ENCODE measurements at places on chromosomes 3 and 15.

- no peak for DNase-seq
Measured at GRCh38 chr15:60673918-60674558, 195.1 kb upstream of the ICE2 start.

GRCh38 chr3:138297059-138297607, 32.5 kb downstream of the NME9 start:
- no peak for DNase-seq

DNA sequence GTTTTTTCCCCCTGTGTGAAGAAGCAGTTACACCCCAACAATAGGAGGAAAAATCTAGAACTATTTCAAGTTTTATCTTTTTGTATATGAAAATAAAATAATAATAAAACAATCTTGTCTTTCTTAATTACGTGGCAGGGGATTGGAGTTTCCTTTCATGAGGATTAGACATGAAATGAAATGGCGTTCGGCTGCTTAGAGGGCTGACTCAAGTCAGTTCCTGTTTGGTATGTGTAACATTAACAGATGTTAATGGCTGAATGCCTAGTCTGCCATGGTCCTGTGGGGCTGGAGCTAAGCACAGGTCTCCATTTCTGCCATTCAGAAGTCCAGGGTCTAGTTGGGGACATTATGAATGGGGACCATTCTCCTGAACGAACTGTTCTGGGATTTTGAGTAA, 3.1 kb upstream of the EXOG start:
- no peak for DNase-seq

GRCh38 chr3:172221547-172221946, 182.2 kb downstream of the FNDC3B start:
- no peak for DNase-seq

GRCh38 chr3:143070977-143071551, 48.5 kb upstream of the CHST2 start:
- no peak for DNase-seq

- DNase-seq: no peak
Measured at GRCh38 chr3:118842147-118842863, 192.3 kb downstream of the IGSF11 start.

- DNase-seq: no peak
Measured at GRCh38 chr3:197507081-197507480, 48.7 kb downstream of the BDH1 start.

DNA sequence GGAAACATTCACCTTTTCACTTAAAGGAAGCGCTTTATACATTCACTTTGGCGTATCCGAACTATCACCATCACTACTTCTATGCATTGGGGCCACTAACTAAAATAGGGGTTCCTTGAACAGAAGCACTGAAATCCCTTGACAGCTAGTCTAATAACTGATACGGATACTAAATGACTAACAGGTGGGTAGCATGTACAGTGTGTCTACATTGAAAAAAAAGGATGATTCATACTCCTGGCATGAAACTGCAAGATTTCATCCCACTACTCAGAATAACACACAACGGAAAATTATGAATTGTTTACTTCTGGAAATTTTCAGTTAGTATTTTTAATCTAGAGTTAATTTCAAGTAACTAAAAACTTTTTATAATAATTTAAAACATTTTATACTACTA, 96.7 kb downstream of the SMARCC1 start:
- no peak for DNase-seq

DNA sequence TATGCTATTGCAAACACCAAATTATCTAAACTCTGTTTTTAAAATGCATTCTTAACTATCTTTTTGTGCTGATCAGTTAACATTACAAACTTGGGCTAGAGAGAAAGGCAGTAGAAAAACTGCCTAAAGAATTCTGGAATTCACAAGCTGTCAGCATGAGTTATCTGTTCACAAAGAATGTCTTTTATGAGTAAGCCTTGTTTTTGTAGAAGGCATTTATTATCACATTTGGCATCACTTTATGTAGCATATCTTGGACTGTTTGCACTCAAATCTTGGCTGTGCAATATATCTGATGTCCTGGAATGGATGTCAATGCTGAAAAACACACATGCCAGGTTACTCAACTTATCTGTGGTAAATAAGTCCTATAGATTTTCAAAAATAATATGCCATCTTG, 15.5 kb upstream of the BCHE start:
- no peak for DNase-seq

- DNase-seq: peak; percentile 10
Measured at GRCh38 chr3:139388821-139389551, 461 bp downstream of the COPB2 start.

- no peak for DNase-seq
Measured at GRCh38 chr3:181555681-181556080, 156.0 kb upstream of the SOX2 start.

DNA sequence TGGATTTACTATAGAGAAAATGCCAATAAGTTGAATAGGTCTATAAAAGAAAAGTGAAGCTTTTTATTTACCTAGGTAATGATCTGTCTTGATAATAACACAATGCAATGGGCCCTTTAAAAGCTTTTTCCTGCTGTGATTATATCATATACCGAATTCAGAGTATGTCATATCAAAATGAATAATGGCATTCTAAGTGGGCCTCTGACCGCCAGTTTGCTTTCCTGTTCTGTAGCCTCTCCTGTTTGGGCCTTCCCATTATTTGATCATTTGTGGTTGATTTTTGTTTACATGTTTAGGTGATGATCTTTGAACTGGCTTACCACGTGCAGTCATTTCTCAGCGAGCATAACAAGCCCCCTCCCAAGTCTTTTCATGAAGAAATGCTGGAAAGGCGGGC, 14.9 kb downstream of the EIF2AK4 start:
- DNase-seq: no peak

DNA sequence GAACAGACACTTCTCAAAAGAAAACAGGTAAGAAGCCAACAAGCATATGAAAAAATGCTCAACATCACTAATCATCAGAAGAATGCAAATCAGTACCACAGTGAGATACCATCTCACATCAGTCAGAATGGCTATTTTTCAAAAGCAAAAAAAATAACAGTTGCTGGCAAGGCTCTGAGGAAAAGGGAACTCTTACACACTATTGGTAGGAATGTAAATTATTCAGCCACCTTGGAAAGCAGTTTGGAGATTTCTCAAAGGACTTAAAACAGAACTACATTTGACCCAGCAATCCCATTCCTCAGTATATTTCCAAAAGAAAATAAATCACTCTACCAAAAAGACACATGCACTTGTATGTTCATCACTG, 95.6 kb downstream of the APBA2 start:
- DNase-seq: no peak

GRCh38 chr3:58646503-58646902, 20.1 kb downstream of the FAM3D start:
- no peak for DNase-seq

DNA sequence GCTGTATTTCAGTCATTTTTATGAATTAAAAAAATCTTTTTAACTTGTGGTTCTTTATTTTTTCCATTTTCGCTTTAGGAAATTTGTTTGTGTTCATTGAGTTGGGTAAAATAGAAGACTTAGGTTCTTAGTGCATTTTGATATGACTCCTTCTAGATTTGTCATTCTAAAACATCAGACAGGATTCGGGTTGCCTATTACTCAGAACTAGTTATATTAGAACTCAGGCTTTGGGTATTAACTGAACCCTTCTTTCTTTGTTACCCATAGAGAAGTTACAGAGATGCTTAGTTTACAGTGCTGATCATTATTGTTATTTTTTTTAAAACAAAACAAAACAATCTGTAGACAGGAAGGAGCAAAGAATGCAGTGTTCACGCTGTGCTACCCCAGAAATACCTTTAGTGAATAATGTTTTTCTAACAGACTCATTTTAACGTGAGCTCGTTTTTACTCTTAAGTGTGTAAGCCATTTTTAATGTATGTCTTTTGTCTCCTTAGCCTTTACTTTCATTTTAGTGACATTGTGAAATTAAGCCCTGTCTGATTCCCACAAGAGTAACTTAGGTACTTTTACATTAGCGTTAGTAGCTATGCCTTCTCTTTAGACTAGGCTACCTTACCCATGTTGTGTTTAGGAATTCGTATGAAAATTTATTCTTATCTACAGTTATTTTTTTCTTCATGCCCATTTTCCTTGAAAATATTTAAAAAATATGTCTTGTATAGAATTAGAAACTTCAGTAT, 53.4 kb downstream of the CMC1 start:
- no peak for DNase-seq

- no peak for DNase-seq
Measured at GRCh38 chr3:133274477-133274876, 125.4 kb upstream of the BFSP2 start.

- no peak for DNase-seq
Measured at GRCh38 chr3:47410417-47410720, 29.5 kb downstream of the PTPN23 start.

DNA sequence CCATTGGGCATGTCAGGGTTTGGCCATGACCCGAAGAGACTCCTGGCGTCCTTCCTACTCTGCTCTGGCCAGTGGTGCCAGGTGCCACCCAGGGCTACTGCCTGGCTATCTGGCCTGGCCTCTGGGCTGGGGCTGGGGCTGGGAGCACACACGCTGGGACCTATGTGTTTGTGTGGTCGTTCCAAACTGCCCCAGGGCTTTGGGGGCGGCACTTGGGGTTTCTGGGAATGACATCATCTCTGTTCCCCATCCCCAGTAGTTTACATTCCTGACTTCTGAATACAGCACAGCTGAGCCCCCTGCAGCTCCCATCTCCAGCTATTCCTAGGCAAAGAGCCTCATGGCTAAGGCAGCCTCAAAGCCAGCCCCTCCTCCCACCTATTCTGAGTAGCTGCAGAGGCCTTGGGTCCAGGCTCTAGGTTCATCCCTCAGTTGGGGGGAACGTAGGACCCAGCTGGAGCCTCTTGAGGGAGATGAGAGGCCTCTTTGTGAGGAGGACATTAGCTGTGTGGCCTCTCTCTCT, 24.3 kb downstream of the PLEKHO2 start:
- DNase-seq: no peak

- no peak for DNase-seq
Measured at GRCh38 chr3:74074700-74075099, 450.0 kb upstream of the PDZRN3 start.

- no peak for DNase-seq
Measured at GRCh38 chr15:40978141-40978540, 24.9 kb downstream of the CHAC1 start.

GRCh38 chr3:170436697-170437096, 18.0 kb downstream of the CLDN11 start:
- DNase-seq: no peak

- no peak for DNase-seq
Measured at GRCh38 chr3:107211608-107212007, 165.6 kb upstream of the CCDC54 start.

DNA sequence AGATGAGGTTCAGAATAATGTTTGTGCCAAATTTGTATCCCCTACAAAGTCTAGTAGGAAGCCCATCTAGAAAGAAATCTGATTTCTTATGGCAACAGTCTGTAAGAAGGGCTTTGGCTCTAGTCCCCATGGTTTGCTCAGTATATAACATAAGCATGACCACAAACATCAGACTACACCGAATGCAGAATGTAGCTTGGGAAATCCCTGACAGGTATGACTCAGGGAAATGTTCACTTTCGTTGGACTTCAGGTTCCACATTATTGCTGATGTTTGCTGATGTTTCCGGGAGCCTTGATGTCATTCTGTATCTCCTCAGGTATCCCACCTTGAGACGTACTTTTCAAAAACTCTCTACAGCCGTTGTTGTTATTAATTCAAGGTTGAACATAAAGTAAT, 304.4 kb upstream of the TGFBR2 start:
- DNase-seq: no peak

DNA sequence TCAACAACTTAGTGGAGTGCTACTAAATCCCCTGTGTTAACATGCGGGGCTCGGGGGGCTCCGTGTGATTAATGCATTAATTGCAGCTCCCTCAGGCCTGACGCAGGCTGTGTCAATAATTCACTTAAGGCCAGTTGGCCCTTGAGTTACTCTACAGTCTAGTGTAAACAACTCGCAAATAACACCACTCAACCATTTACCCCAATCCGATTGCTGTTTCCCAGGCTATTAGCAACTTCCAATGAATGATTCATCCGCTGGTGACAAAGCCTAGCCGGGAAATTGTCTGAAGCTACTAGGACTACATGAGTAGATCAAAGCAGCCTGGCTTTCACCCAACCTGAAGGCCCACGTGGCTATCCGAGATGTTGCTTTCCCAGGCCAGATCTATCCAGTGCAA, 121.3 kb upstream of the SOX14 start:
- DNase-seq: no peak

DNA sequence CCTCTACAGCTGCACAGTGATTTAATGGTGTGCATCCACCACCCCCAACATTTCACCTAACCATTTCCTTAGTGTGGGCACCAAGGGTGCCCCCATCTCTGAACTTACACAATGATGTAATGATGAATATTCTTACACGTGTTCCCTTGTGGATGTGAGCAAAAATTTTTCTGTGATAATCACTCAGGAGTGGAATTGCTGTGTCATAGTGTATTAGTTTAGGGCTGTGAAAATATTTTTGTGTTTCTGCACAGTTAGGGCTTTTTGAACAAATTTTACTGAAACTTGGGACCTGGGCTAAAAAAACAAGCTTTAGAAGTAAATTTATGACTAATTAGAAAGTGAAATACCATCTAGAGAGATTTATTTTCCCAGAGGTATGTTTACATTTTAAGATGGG, 134.5 kb upstream of the CCNL1 start:
- no peak for DNase-seq

GRCh38 chr3:152656972-152657355, 178.0 kb upstream of the P2RY1 start:
- DNase-seq: no peak

GRCh38 chr15:67125589-67126502, 60.4 kb downstream of the SMAD3 start:
- DNase-seq: no peak

DNA sequence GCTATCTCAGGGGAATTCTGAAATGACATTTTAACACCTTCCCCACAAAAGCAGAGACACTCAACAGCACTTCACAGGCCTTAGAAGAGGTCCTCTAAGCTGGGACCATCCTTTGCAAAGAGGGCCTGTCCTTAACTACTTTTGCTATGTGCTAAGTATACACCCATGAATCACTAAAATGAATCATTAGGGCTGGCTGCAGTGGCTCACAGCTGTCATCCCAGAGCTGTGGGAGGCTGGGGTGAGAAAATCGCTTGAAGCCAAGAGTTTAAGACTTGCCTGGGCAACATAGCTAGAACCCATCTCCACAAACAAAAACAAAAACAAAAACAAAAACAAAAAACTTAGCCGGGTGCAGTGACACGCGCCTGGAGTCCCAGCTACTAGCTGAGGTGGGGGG, 53.9 kb upstream of the MELTF start:
- DNase-seq: no peak

- no peak for DNase-seq
Measured at GRCh38 chr3:67561266-67561665, 93.1 kb downstream of the SUCLG2 start.

DNA sequence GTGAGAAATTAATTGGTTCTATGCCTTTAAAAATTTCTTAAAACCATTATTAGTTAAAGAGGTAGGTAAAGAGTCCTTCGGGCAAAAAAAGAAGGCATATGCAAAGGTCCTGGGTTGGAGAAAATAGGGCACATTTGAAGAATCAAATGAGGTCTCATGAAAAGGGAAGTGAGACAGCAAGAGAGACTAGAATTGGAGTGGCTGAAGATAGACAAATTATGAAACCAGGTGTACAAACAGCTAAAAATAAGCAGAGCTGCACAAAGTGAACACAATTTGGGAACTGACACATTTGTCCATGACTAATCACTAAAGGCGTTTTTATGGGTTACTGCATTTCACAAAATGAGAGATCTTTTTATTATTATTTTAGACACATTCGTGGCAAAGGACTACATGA, 581.2 kb downstream of the PYDC2 start:
- DNase-seq: no peak
